ENCODE measurements at places on chromosomes 6 and 20.

GRCh38 chr6:112413780-112414179 lies 66.7 kb downstream of the RFPL4B start:
- DNase-seq = no peak

DNA sequence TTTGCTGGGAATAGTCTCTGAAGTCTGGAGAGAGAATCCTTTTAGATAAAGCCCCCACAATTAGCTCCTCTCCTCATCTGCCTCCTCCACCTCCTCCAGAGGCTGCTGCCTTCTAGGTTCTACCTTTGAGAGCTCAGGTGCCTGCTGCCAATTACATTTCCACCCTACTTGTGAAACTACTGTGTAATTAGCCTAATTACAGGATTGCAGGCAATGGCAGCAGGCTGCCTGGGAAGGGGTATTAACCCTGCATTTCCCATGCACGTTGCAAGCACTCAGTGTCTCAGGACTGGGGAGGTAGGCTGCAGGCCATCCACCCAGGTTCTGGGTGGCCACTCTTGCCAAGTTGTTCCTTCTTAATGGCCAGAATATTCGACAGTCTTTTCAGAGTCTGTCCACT lies 215.6 kb upstream of the ZNF217 start:
- no peak for DNase-seq

- DNase-seq = no peak
Observed at GRCh38 chr6:140732991-140733390, 1358.5 kb upstream of the CITED2 start.

DNA sequence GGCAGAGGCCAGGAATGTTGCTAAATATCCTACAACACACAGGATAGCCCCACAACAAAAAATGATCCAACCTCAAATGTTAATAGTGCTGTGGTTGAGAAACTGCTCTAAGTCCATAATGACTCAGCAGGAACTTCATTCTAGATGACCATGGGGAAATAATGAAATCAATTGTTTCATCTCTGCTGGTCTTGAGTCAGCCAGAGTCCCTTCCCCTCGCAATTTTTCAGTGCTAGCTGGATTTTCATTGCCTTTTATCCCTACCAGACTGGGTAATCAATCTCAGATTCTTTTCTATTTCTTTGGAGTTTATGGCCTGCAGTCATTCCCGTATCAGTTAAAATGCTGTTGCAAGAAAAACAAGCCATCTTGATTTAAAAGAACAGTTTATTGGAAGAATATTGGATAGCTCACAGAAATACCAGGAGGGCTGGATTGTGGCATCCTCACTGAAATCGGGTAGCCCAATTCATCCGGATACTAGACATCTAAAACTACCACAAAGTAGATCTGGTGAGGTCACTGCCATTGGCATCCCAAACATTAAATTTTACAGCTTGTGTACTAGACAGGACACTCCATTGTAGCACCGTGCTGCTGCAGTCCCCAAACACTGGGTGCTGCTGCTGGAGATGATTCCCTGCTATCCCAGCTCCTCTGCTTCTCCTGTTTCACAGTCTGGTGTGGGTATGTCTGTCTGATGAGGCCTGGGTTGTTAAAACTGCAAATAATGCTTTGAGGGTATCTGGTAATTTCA lies 30.3 kb upstream of the POPDC3 start:
- DNase-seq = no peak

- DNase-seq = no peak
Observed at GRCh38 chr6:145276756-145277155, 458.6 kb downstream of the EPM2A start.

Measured in effector CD4-positive, alpha-beta T cell (primary cell).